ENCODE measurements at places on chromosomes 4 and X.

DNA sequence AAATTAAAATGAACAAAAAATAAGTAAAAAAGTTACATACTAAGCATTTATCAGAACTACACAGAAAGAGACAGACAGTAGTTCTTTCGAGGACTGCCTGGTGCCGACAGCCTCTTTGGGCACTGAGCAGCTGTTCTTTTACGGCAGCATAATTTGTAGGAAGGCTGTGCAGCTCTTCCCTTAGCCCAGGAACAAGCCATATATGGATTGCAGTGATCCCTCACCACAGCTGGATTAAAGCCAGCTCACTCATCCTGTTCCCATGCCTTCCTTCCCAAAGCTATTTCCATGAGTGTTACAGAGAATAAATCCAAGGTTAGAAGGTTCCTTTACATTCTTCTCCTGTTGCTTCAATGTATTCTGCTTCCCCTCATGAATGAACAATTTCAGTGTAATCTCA, 71.7 kb downstream of the DDX60L start:
- peak; percentile 81 for DNase-seq

DNA sequence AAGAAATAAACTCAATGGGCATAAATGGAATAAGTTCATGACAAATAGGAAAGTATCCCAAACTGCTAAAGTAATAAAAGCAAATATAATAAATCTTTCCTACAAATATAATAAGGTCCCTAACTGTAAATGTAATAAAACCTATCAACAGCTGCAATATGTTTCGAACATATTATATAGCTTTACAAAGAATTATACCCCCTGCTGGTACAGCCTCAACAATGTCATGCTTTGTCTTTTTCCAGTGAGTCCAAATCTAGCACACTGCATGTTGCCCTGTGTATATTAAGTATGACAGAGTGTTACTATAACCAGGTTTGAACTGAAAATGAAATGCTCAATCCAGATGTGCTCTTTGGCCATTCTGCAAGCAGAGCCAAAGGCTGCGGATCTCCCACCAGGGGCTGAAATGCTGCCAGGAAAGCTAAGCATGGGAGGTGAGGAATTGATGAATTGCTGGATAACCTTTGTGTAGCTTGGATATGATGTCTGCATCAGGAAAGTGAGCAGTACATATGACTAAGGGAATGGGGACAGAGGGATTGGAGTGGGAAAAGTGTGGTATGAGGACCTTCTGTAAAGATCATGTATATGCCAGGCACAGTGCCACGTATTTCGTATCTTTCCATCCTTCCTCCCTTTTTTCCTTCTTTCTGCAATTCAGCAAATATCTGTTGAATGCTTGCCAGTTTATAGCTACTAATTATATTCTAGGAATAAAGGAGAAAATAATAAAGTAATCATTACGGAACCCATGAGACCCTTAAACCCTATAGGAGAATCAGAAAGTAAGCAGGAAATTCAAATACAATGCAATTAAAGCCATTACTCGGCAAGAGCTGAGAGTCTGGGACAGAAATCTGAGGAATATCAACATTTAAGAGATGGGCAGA, 954.6 kb upstream of the LCORL start:
- DNase-seq: no peak

DNA sequence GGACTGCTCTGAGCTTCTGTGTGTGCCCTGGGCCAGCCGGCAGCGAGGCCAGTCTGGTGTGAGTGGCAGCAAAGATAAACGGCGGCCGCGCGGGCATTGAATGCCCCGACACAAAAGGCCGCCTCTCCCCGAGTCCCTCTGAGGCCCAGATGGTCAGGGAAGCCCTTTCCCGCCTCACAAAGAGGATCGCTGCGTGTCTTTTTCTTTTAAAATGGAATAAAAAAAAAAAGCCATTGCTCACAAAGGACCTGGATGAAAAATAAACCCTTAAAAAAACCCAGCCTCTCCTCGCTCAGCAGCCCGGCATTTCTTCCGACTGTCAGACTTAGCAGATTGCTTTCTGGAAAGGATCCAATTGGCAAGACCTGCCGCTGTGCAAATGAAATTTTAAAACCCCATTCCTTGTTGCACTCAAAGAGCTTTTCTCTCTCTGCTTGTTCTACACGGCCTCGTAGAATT, 578.7 kb downstream of the BCOR start:
- peak; percentile 71 for DNase-seq

- DNase-seq: no peak
Measured at GRCh38 chr4:73822812-73823504, 13.5 kb upstream of the CXCL6 start.

GRCh38 chr4:65502131-65502701, 168.1 kb downstream of the EPHA5 start:
- DNase-seq: peak; percentile 51

- DNase-seq: no peak
Measured at GRCh38 chr4:109113521-109113920, 188.9 kb downstream of the COL25A1 start.

DNA sequence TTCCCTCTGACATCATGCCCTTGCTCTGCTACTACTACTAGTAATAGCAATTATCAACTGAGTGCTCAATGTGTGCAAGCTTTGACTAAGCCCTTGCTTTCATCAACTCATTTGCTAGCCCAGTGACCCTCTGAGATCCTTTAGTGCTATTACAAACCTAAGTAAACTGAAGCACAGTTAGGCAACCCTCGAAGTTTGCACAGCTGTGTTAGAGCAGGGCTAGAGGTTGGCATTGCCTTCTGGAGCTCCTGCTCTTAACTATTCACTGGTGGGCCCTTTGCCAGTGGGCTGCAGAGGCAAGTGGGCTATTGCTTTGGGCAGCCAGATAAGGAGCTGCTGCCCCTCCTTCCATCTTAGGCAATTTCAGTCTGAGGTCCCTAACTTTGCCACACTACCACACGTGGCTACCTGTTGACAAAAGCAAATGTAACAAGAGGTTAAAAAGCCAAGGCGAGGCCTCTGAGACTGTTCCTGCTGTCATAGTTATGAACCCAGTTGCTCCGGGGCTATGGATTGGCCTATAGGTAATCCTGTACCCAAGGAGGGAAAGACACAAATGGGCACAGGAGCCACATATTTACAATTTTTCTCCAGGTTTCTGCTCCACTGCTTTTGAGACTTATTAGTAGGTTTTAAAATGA, 41.5 kb upstream of the ANKRD50 start:
- DNase-seq: no peak

- DNase-seq: no peak
Measured at GRCh38 chrX:69365755-69366154, 138.4 kb upstream of the NALF2 start.

- no peak for DNase-seq
Measured at GRCh38 chr4:83174844-83175414, 60.4 kb upstream of the PLAC8 start.

- DNase-seq: no peak
Measured at GRCh38 chr4:139530833-139531427, 25.1 kb downstream of the SETD7 start.

DNA sequence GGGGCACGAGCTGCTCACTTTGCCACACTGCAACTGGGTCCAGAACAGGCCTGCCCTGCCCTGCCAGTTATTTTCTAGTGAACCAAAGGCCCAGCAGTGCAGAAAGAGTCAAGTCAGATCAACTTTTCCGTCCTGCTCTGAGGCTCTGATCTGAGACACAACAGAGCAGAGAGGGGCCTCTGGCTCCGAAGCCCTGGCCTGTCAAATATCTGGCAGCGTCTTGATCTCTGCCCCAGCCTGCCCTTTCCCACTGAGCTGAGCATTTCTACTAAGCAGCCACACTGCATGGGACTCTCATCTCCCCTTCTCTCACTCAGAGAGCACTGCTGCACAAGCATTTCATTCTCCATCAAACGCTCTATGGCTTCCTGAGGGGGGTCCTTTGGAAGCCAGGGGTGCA, 11.8 kb downstream of the IGFBP7 start:
- DNase-seq: no peak

- DNase-seq: no peak
Measured at GRCh38 chrX:19683358-19683757, 168.1 kb upstream of the MAP3K15 start.

DNA sequence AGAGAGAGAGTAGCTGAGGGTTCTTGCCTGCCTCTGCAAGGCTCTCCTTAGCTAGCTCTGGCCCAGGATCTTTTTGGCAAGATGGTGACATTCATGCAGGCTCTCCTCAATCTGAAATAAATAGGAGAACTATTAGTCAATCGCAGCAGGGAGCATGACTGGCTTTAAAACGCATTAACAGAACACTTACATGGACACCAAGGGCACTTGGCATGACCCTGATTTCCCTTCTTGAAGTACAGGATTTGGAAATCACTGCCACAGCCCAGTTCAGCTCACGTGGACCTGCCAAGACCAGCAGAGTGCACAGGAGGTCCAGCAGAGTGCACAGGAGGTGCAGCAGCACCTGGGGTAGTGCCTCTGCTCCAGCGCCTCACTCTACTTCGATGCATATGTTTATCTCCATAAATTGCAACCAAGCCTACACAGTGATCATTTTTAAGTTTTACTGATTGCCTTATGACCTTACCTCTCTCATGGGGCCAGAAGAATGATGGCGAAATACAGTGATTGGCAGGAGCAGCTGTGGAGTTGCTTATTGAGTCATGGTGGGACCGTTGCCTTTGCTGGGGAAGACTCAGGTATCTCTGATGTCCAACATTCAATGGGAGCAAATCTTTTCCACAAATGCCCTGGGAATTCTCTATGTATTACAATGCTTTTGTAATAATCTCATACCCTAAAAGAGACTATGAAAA, 122.4 kb downstream of the SYNPO2 start:
- no peak for DNase-seq

GRCh38 chr4:2283199-2283711, 21.3 kb upstream of the MXD4 start:
- no peak for DNase-seq

DNA sequence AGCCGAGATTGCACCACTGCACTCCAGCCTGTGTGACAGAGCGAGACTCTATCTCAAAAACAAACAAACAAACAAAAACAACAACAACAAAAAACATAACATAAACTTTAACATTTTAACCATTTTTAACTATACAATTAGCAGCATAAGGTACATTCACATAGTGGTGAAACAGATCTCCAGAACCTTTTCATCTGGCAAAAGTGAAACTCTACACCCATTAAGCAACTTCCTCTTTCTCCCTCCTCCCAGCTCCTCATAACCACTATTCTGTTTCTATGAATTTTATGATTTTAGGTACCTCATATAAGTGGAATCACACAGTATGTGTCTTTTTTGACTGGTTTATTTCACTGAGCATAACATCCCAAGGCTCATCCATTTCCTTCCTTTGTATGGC, 103.6 kb downstream of the FAM13A start:
- DNase-seq: no peak

DNA sequence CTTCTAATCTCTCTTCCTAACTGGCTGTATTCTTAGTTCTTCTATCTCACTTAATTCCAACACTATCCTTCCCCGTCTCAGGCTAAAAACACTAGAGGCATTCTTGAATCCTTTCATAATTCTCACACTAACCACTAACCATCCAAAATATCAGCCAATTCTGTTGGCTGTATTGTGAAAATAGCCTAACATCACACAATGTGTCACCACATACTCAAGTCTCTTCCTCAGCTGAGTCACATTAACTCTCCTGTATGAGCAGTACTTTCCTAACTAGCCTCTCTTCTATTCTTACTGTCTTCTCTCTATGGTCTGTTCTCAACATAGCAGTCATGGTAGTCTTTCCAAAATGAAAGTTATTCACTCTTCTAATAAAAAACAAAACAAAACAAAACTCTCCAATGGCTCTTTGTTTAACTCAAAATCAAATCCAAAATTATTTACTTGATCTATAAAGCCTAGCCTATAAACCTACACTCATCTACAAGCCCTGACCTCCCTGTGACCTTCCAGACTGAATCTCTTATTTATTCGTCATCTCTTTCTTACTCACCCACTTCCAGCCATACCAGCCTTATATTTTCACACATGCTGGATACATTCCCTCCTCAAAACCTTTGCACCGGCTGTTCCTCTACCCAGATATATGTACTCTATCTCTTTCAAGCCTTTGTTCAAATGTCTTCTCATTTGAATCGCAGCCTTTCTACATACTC, 445.9 kb downstream of the TLL1 start:
- no peak for DNase-seq

DNA sequence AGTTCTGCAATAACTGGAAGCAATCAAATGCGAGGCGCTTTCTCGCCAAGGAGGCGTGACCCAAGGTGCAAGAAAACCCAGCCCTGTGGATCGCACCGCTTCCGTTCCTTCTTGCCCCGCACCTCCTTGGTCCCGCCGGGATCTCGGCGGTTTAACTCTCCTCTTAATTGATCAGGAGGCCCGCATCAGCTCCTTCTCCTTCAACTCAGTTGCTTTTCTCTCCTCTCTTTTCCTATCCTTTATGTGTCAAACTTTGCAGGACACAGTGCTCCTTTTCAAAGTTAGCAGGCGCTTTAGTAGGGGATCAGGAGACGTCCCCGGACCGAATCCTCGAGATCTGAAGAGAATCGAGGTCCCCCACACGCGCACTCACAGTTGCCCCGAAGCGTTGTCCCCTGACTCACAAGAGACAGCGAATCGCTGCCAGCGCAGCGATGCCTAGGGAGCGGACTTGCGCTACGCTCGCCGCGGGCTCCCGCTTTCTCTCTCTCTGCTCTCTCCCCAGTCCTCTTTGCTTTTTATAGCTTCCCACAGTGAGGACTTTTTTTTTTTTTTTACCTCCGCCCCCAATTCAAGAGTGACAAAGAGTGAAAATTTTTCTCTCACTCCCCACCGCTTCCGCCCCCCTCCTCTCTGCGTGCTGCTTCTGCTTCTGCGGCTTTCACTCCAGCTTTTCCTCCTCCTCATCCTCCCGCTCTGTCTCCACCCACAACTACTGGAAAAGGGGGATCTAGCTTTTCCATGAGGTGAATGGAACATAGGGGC, at the start of gene DKK2:
DKK2 (minus strand) TSS at position 495 of the 765 bp plus-strand sequence. CDS start 722 bp downstream, outside the sequence.
- DNase-seq: peak; percentile 67

- no peak for DNase-seq
Measured at GRCh38 chr4:101960431-101960830, 169.9 kb downstream of the BANK1 start.

GRCh38 chrX:116667346-116668134, 204.8 kb upstream of the CT83 start:
- DNase-seq: no peak

GRCh38 chr4:142960867-142961644, 115.0 kb upstream of the INPP4B start:
- no peak for DNase-seq

GRCh38 chr4:92406488-92406887, 102.7 kb downstream of the GRID2 start:
- no peak for DNase-seq

GRCh38 chr4:42360256-42360669, 37.0 kb upstream of the SHISA3 start:
- DNase-seq: no peak

DNA sequence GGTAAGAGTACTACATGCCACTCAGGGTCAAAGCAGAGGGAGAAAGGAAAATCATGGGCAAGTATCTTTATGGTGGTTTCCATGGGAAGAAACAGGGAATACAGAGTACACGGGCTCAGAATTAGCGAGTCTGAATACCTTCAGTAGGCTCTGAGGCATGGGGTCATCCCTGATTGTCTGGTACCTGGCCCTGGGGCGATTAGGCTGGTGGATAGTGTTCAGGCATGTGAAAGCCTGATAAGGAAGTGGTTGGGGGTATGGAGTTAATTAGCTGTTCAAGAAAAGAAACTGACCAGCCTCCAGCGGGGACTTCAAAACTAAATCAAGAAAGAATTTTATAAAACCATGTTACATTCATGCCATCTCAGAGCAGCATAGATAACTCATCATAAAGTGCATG, 518.8 kb downstream of the RAB28 start:
- DNase-seq: no peak
